ENCODE measurements at places on chromosomes 11 and 22.

DNA sequence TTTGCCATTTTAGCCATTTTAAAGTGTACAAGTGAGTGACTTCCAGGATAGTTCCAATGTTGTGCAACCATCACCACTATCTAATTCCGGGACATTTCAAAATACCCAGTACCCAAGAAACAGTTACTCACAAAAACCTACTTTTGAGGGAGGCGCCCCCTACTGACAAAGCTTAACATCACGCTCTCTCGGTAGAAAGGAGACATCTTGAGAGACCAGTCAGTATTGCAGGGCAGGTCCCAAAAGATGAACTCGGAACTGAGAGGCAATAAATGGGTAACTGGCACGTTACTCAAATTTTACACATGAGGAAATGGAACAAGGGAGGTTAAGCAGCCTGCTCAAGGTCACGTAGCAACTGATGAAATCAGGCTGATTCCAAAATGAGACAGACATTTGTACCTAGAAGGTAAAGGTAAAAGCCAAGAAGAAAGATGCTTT lies 50.0 kb upstream of the POU2AF1 start:
- peak; percentile 69 for DNase-seq

GRCh38 chr22:46951973-46952372 lies 189.5 kb downstream of the TBC1D22A start:
- DNase-seq, result no peak

DNA sequence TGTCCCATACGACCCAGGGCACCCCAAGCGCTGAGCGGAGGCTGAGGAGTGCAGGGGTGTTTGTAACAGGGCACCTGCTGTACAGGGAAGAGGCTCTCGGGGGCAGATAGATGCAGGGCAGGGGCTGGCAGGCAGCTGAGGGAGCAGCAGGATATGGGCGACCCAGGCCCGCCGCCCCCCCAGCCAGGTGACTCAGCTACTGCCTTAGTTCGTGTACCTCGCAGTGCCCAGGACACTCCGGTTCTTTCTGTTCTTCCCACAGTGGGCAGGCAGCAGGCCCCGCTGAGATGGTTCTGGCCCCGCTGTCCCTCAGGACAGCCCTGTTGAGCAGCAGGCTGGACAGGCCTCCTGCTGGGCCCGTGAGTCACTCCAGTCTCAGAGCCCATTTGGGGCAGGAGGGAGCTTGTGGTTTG lies 16.2 kb downstream of the PHLDA2 start:
- no peak for DNase-seq

GRCh38 chr11:94895451-94895850 lies 77.9 kb downstream of the CWC15 start:
- DNase-seq, result no peak

- DNase-seq, result no peak
These were observed 44.9 kb downstream of the DSCAML1 start for GRCh38 chr11:117752071-117752470.

GRCh38 chr11:11871991-11872401 lies 30.2 kb downstream of the USP47 start:
- no peak for DNase-seq

GRCh38 chr22:38824585-38824984 lies 19.2 kb downstream of the NPTXR start:
- DNase-seq, result no peak

- DNase-seq, result no peak
These were observed 2.6 kb downstream of the ACER3 start for GRCh38 chr11:76863196-76863777.

- peak; percentile 58 for DNase-seq
These were observed at the start of gene SLC43A1 for GRCh38 chr11:57515332-57516060. Gene SLC43A1 (minus strand): TSS chr11:57515702. CDS start chr11:57514111, 1,591 bp downstream.

DNA sequence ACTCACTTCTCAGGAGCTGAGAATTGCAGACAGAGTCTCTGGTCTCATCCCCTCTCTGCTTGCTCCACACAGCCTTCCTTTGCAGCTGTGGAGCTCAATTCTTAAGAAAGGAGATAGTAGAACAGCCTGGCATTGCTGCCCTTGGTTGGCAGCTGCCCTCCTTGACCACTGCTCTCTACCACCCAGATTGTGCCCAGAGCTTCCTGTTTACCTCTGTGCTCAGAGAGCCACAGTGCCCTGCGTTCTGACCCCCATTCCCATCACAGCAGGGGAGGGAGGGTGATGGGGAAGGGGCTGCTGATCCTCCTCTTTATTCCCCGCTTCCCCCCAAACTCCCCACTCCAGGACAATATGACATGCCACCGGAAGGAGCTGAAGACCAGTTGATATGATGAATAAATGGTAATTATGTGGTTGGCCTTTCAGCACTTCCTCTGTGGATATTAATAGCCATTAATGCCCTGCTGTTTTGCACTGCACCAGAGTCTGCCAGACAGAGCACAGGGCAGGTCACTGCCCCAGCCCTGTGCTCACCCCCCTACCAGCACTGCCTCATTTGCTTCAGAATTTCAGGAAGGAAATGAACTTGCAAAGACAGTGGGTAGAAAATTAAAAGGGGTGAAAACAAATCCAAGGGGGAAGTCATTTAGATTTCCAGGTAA lies 426.8 kb upstream of the CADM1 start:
- DNase-seq, result no peak

DNA sequence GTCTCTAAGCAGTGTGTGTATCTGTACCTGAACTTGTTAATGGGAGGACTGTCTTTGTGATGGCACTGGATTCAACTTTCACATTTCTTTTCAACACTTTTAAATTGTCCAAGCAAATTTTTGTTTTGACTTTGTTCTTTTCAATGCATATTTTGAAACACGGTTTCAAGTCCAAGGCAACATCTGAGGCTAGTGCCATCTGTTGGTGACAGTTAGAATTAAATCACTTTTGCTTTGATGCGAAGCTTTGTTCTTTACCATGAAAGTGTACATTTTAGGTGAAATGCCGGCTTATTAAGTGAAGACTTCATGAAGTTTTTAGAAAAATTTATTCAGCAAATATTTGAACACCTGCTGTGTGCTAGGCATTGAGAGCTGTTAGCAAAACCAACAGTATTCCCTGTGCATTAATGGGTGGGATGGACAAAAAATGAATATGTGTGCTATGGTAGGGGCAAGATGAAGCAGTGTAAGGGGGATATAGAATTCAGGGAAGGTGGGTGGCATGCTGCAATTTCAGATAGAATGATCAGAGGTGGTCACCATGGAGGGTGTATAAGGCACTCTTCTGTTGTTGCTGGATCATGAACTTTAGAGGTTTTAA lies 70.2 kb downstream of the DDX10 start:
- no peak for DNase-seq

- DNase-seq, result no peak
These were observed 83.5 kb upstream of the LUZP2 start for GRCh38 chr11:24413391-24413790.

DNA sequence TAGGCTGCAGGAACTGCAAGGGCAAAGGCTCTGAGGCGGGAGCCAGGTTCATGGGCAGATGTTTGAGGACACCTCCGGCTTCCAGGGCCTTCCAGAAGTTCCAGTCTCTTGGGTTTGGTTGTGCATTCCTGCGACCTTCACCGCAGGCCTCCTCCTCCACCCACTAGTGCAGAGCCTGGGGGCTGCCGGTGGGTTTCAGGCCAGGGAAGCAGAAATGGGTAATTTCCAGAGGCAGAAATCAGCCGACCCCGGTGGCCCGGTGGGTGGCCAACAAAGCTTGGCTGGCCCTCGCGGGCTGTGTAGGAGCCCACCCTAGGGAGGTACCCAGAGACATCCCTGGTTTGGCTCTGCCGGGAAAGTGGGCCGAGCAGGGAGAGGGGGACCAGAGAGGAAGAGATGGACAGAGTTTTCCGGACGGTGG lies 417 bp upstream of the PHETA2 start:
- DNase-seq, result no peak

DNA sequence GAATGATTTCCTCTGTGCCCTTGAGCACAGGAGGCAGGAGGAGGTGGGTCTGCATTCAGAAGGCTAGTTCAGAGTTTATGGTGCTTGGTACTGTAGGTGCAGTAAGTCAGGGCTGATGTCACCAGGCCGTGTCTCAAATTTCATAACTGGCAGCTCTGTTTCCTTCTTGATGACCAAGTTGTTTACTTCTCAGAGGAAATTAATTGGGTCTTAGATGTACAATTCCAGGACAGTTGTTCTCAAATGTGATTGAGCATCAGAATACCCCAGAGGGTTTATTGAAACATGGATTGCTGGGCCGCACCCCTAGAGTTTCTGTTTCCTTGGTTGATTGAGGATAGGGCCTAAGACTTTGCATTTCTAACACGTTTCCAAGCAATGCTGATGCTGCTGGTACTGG lies 6.2 kb downstream of the AMOTL1 start:
- no peak for DNase-seq

DNA sequence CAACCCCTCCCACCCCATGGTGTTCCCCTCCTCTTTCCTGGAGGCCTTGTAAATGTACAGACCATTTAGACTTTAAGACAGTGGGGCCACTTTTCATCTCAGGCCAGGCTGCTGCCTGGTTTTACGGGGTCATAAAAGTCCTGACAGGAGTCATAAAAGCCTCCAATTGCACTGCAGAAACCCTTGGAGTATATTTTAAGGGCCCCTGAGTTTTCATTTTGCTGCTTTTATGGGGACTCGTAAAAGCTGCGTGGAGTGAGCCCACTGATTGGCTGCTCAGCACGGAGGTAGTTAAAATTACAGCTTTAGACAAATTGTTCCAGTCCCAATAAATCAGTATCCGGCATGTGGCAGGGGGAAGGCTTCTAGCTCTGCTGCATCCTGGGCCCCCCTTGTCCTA lies 627.6 kb downstream of the NTM start:
- DNase-seq, result no peak

- DNase-seq, result no peak
These were observed 64.8 kb downstream of the TENM4 start for GRCh38 chr11:79375818-79376550.

GRCh38 chr11:104736502-104736901 lies 161.8 kb downstream of the CASP12 start:
- no peak for DNase-seq

- no peak for DNase-seq
These were observed 938.4 kb downstream of the BRD1 start for GRCh38 chr22:48889209-48889830.

GRCh38 chr11:129257512-129257911 lies 65.4 kb upstream of the ARHGAP32 start:
- no peak for DNase-seq

GRCh38 chr22:44057401-44057987 lies 33.4 kb downstream of the PARVB start:
- DNase-seq, result peak; percentile 83

- no peak for DNase-seq
These were observed 5.5 kb upstream of the ANKK1 start for GRCh38 chr11:113382121-113382520.

- DNase-seq, result no peak
These were observed 159.7 kb downstream of the FAT3 start for GRCh38 chr11:92384358-92384757.

DNA sequence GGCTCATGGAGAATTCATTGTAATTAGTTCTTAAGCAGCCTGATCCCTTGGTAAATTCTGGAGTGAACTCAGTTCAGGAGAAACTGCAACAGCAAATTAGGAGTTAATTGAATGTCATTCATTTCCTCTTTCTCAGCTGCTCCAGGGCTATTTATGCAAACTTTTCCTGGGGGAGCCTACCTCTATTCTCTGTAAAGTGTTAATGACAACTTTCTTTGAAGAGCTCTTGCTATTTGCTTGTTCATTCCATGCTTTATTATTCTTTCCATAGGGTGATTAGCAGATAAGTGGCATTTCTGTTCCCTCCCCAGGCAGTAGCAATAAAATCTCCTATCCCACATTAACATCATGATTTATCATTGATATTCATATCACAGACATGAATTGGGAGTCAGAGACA lies 267.6 kb upstream of the DDI1 start:
- no peak for DNase-seq

DNA sequence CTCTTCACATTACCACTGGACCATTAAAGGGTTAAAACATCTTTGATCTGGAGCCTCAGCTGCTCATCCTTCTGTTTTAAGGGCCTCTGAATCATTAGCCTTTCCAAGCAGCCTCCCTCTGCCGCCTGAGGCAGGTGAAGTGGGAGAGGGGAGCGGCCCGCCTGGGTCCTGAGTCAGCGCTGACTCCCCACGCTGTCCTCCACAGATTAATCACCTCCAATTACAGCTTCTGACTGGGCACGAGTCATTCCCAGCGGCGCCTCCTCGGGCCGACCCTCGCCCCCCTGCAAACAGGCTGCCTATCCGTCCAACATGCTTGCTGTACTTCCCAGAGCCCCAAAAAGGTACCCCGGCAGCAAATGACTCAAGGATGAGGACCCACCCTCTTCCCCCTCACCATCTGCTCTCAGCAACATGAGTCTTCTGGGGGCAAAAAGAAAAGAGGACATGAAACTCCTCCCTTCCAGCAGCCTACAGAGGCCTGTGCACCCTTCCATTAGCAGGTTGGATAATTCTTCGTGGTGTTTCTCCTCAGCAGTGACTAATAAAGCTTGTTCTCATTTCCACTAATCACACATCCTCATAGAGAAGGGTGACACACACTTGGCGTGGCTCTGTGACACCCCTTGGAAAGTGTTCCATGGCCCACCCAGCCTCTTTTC lies 44.3 kb upstream of the JAM3 start:
- DNase-seq, result no peak

DNA sequence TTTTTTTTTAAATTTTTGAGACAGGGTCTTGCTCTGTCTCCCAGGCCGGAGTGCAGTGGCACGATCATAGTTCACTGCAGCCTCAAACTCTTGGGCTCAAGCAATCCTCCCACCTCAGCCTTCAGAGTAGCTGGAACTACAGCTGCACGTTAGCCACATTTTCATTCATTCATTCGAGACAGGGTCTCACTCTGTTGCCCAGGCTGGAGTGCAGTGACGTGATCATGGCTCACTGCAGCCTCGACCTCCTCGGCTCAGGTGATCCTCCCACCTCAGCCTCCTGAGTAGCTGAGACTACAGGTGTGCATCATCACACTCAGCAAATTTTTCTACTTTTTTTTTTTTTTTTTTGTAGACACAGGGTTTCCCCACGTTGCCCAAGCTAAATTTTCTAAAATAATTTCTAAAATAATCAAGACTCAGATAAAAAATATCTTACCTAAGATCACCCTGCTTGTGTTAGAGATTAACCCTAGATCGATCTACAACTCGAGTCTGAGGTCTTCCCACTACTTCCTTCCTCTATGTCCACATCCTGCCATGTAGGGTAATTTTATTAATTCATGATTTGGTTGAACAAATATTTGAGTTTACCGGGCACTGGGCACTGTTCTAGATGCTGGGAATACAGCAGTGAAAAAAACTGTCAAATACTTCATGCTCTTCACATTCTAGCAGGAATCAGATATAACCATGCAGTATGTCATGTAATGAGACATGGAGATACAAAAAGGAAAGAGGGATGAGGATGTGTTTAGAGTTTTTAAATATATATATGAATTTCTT lies 15.1 kb downstream of the EIF4G2 start:
- no peak for DNase-seq

DNA sequence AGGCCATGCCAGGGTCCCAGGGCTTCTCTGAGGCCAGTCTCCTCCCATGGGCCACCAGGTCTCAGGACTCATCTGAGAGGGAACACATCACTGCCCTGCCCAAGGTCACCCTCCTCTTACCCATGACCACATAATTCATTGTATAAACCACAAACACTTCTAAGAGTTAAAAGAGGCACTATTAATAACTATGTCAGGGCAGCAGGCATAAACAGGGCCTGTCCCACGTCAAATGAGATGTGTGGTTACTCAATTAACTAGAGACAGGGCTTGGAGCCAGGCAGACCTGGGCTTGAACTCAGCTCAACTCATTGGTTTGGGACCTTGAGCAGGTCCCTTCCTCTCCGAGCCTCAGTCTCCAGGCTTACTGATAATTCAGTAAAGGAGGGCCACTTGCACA lies 33.1 kb downstream of the ARAP1 start:
- no peak for DNase-seq

All from uterus (tissue), 4 donors.